ENCODE measurements at places on chromosomes 3 and 15. TPM values are rescaled to one million over a fixed set of nuclear protein-coding genes. Genes with fewer than 3 reads are reported as not detected.

- peak; percentile 66 for DNase-seq
Observed at GRCh38 chr3:188152660-188153436, 1.1 kb upstream of the LPP start.

GRCh38 chr3:59404851-59405250 lies 355.0 kb upstream of the CFAP20DC start:
- no peak for DNase-seq

Gene NRROS
- 4.0 TPM for total RNA-seq

- DNase-seq = no peak
Observed at GRCh38 chr3:71061581-71061980, 521.9 kb downstream of the FOXP1 start.
